Stimulated activated CD4-positive, alpha-beta T cell treated with anti-CD3 and anti-CD28 coated beads, Interleukin-1b, Interleukin-23, amount 100 ng/mL, for 1 hour (primary cell): ENCODE measurements at places on chromosomes 6 and 20.

DNA sequence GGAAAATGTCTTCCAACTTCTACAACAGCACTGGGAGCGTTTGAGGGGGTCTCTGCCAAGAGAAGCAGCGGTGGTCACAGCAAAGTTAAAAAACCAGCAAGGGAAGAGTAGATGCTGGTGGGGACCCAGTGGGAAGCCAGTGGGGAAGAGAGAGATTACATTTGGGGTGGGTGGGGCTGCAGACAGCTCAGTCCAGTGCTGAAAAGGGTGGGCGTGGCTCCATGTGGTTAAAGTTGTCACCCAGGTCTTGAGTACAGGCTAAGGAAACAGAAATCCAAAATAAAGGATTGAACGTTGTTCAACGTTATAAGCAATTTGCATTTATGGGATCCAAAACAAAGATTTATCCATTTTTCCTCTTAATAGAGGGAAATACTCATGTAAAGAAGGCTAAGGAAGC is 106.3 kb upstream of the LY86 start:
- no peak for DNase-seq

DNA sequence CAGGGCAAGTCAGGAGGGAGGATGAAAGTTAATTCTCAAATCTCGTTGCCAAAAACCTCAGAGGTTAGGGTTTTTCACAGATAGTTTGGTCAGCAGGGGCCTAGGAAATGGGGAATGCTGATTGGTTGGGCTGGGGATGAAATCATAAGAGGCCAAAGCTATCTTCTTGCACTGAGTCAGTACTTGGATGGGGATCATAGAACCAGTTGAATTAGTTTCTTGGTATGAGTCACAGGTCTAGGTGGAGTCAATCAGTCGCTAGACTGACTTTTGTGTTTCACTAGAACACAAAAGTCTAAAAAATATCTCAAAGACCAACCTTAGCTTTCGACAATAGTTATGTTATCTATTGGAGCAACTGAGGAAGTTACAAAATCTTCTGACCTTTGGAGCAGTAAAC is 368.5 kb downstream of the TBC1D32 start:
- no peak for DNase-seq

GRCh38 chr6:128414943-128415342 is 105.5 kb downstream of the PTPRK start:
- DNase-seq, result no peak

- DNase-seq, result no peak
Observed at GRCh38 chr6:81762132-81762531, 9.7 kb upstream of the TENT5A start.

DNA sequence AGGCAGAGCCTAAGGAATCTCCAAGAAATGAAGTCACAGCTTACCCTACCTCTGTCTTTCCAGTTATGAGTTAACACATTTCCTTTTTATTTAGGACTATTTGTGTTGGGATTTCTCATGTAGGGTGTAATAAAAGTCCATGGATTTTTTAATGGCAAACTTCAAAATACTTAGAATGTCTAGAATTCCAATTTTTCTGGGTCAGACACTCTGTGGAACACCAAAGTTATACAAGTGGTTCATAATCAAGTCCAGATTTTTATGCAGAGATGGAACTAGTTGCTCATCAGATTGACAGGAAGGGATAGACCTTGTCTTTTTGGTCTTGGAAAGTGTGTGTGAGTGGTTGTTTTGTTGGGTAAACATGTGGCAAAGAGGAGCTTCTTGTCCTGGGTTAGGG is 303.5 kb upstream of the RNF24 start:
- DNase-seq, result no peak

GRCh38 chr6:48388044-48388443 is 277.0 kb upstream of the PTCHD4 start:
- no peak for DNase-seq

DNA sequence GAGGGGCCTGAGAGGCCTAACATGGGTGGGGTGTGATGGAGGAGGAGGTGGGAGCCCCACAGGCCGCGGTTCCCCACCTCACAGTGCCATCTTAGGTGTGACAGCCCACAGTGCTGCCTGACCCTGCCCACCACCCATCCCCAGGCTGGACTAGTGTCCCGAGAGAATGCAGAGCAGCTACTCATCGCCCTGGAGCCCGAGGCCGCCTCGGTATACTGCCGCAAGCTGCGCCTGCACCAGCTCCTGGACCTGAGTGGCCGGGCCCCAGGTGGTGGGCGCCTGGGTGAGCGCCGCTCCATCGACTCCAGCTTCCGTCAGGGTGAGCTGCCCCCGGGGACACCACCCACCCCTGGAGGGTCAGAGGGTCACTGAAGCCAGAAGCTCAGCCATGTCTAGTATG is 15.6 kb downstream of the HSPA12B start:
- no peak for DNase-seq

GRCh38 chr6:17600527-17601385 is 654 bp downstream of the FAM8A1 start:
- DNase-seq, result no peak

DNA sequence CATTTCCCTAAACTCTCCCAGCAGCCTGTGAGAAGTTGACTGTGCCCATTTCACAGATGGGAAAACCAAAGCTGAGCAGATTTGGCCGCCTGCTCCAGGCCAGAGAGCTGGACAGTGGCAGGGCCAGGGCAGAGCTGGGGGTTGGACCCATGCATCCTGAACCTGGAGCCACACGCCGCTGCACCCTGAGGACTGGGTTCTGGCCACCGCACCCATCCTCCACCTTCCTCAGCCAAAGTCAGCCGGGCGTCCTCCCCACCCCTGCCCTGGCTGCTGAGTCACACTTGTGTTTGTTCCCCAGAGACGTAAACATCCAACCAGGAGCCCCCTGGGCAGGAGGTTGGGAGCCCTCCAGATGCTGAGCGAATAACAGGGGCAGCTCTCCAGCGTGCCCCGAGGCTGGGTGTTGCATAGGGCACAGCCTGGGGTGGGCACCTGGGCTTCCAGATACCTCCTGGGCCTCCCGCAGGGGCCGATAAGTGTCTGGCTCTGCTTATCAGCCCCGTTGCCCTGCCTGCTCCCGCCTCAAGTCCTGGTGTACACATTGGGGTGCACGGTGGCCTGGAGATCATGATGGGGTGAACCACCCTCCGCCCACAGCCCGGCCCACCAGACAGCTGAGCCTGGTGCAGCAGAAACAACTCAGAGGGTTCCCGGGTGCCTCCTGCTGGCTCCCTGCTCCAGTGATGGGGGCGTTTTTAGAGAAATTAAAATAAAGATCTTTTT is 23.8 kb downstream of the RBM38 start:
- no peak for DNase-seq
